Small intestine (tissue), 16 donors: ENCODE measurements at places on chromosomes 12 and 14.
A peak's percentile ranks its signal among the peaks of the same experiment; 100 is the strongest.

- H3K27ac ChIP-seq, result peak overlapping the region; percentile 100
- DNase-seq, result peak; percentile 59
- peaks cover 13% of the 10 kb centered on the region for H3K4me1 ChIP-seq
Observed at GRCh38 chr14:77026166-77026929, 2.2 kb downstream of the IRF2BPL start.

DNA sequence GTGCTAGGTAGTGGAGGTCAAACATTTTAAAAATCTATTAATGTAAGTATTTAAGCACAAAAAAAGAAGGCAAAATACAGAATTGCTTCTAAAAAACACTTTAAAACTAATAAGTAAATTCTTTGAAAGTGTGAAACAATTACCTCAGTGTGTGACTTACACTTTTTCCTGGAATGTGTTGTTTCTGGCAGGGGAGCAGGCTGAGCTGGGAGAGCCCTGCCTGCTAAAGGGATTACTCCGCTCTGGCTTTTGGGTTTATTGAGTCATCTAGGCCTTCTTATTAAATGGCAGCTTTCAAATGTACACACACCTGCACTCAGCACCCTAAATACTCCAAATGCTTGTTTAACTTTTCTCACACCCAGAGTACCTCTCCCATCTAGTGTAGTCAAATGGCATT lies 279.8 kb downstream of the AKAP6 start:
- no peaks in the 10 kb centered on the region for H3K27me3 ChIP-seq
- no peak overlapping the region for H3K27ac ChIP-seq
- no peaks in the 10 kb centered on the region for H3K4me1 ChIP-seq
- no peaks in the 10 kb centered on the region for H3K36me3 ChIP-seq
- no peak for DNase-seq

GRCh38 chr12:52836042-52836466 lies 1.9 kb upstream of the KRT79 start:
- H3K27me3 ChIP-seq, result no peaks in the 10 kb centered on the region
- no peaks in the 10 kb centered on the region for H3K4me1 ChIP-seq
- no peak for DNase-seq
- no peaks in the 10 kb centered on the region for H3K36me3 ChIP-seq
- H3K27ac ChIP-seq, result no peak overlapping the region
- H3K4me3 ChIP-seq, result no peak overlapping the region

GRCh38 chr12:11663130-11663529 lies 13.7 kb downstream of the ETV6 start:
- H3K4me3 ChIP-seq, result no peak overlapping the region
- H3K4me1 ChIP-seq, result no peaks in the 10 kb centered on the region
- H3K36me3 ChIP-seq, result no peaks in the 10 kb centered on the region
- DNase-seq, result no peak

DNA sequence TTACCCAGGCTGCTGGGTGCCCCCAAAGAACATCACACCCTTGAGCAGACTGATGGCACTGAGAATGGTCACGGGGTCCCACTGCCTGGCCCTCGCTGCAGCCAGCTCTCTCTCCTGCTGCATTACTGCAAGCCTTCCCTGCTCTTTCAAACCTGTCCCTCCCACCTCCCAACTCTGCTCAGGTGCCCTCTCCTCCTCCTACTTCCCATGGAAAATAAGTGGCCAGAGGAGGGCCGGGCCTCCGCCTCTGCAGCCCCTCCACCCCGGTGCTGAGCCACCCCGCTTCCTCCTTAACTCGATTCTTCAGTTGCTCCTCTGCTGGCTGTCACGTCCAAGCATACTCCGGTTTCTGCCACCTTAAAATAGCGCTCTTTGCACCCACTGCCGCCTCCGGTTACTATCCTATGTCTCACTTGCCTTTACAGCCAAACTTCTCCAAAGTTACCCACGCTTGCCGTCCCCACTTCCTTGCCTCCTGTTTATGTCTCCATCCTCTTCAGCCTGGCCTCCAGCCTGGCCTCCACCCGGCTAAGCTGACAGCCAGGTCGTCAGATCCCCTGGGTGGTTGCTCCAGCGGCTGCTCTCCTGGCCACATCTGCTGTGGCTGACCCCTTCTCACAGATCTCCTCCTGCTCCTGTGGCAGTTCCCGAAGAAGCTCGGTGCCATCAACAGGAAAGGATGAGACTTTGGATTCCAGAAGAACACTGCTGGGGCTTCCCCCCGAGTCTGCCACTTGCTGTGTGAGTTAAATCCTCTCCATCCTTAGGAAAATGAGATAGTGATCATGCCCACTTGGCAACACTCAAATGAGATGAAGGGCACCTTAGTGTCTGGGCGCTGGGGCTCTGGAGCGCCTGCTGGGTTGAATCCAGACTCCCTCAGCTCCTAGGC lies 7.7 kb downstream of the SMIM41 start:
- no peaks in the 10 kb centered on the region for H3K27me3 ChIP-seq
- H3K36me3 ChIP-seq, result no peaks in the 10 kb centered on the region
- H3K27ac ChIP-seq, result no peak overlapping the region
- H3K4me1 ChIP-seq, result no peaks in the 10 kb centered on the region

DNA sequence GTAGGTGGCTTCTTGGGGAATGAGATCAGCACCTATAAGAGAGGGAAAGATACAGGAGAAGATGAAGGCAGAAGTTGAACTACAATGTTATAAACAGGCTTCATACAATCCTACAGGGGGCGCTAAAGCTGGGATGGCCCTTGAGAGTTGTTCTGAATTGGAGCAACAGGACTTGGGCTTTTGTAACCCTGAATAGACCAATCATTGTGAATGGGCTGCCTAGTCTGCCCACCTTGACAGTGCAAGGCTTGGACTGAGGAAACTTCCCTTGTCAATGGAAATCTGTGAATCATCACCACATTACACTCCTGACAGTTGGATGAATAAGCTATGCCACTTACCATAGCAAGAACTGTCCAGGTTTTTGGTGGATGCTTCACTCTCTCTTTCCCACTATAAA lies 306.1 kb downstream of the KCNC2 start:
- no peaks in the 10 kb centered on the region for H3K27me3 ChIP-seq
- H3K4me1 ChIP-seq, result no peaks in the 10 kb centered on the region
- H3K4me3 ChIP-seq, result no peak overlapping the region
- H3K36me3 ChIP-seq, result no peaks in the 10 kb centered on the region
- H3K27ac ChIP-seq, result no peak overlapping the region

DNA sequence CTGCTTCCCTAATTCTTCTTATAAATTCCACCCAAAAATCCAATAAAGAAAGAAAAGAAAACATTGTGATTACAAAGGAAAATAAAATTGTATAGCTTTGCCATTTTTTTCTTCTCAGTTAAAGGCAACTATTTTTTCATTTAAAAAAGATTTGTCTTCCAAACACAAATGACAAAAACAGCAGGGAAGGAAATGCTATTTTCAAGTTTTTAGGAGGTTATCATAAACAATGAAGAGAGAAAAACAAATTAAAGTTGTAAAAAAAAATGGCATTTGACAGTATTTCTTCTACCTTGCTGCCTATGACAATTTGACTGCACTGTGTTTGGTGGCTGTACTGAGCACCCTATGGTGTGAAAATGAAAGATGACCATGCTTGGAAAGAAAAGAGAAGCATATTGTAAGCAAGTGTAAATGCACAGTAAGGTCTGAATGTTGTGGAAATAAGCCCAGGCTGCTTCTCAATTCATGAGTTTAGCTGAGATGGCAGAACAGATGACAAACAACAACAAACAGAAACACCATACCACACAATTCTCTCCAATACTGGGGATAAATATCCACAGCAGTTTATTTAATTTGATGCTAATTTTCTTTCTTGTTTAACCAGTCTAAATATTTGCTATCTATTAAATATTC lies 109.8 kb downstream of the PRKD1 start:
- no peak overlapping the region for H3K27ac ChIP-seq
- no peaks in the 10 kb centered on the region for H3K36me3 ChIP-seq

DNA sequence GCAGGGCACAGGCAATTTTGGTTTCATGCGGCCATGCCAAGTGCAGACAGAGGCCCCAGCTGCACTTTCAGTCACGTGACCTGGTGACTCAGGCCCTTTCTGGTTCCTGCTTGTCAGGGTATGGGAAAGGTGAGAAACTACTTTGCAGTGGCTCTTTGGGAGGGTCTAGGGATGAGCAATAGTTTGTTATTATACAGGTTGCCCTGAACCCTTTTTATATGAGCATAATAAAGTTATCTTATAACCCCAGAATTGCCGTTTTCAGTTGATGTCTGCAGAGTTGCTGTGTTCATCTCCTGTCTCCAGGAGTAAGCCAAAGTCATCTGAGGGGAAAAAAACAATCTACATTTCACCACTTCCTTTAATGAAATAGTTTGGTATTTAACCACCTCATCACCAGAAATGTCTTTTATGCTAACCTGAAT lies 30.9 kb upstream of the EMP1 start:
- no peaks in the 10 kb centered on the region for H3K36me3 ChIP-seq
- no peak overlapping the region for H3K27ac ChIP-seq
- no peaks in the 10 kb centered on the region for H3K4me1 ChIP-seq
- DNase-seq, result peak; percentile 77

DNA sequence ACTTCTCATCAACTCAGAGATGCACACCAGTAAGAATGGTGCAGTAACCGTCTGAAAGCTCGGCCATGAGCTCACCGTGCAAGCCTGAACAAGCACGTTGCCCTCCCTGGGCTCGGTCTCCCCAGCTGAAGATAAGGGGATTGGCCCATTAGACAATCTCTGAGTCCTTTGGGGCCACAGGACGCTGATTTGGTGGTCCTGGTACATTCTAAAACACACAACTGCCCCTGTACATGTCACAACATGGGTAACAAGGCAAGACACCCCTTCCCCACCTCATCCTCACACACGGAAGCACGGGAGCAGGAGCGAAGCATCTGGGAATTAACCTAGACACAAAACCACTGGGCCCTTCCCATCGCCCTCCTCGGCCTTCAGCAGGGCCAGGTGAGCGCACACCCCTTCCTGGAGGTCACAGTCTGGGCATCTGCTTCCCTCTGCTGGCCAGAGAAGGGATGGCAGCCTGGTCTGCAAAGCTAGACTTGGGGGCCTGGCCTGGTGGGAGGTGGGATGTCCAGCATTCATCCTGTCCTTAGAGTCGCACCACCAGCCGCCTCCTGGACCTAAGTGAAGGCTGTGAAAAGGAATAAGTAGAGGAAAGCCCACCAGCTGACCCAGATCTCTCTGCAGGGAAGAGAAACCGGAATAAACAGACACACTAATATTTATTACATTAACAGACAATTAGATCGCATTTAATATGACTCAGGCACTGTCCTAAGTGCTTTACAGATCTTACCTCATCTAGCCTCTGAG lies 18.9 kb upstream of the SMUG1 start:
- H3K36me3 ChIP-seq, result no peaks in the 10 kb centered on the region
- H3K27ac ChIP-seq, result no peak overlapping the region
- no peaks in the 10 kb centered on the region for H3K4me1 ChIP-seq
- no peak overlapping the region for H3K4me3 ChIP-seq

GRCh38 chr12:54472494-54473262 lies 724 bp downstream of the GTSF1 start:
- DNase-seq, result no peak
- no peaks in the 10 kb centered on the region for H3K27me3 ChIP-seq
- no peaks in the 10 kb centered on the region for H3K4me1 ChIP-seq
- H3K4me3 ChIP-seq, result no peak overlapping the region
- H3K36me3 ChIP-seq, result no peaks in the 10 kb centered on the region

DNA sequence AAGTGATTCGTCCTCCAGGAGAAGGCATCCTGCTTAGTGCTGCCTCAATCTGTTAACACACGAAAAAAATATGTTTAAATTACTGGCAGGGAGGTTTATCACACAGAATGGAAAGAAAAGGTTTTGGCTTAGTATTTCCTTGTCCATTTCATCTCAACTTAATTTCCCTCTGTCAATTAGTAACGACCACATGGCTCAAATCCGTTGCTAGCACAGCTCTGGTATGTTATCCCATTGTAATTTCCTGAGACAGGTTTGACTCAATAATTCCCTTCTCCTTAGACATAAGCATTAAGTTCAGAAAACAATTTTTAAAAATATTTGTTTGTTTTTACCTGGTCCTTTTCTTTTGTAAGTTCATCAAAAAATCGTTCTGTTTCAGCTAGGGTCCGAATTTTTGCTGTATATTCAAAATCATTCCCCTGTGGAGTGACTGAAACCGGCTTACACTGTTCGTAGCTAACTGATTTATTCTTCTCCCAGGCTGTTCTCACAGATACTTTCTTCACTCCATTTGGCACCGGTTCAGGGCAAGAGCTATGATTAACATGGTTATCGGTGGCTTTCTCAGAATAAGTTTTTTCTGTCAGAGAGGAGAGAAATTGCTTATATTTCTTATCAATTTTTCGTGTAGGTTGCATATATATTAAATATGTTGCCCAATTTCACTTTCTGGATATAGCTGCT lies 10.1 kb upstream of the PITPNM2 start:
- no peak overlapping the region for H3K4me3 ChIP-seq
- H3K36me3 ChIP-seq, result peaks cover 3% of the 10 kb centered on the region
- no peak overlapping the region for H3K27ac ChIP-seq
- no peak for DNase-seq

- H3K27me3 ChIP-seq, result no peaks in the 10 kb centered on the region
- no peak for DNase-seq
- no peaks in the 10 kb centered on the region for H3K36me3 ChIP-seq
- no peak overlapping the region for H3K27ac ChIP-seq
- H3K4me1 ChIP-seq, result peaks cover under 1% of the 10 kb centered on the region
Observed at GRCh38 chr14:65465584-65465983, 53.1 kb downstream of the FUT8 start.

- H3K4me3 ChIP-seq, result no peak overlapping the region
- H3K27ac ChIP-seq, result no peak overlapping the region
- peaks cover 2% of the 10 kb centered on the region for H3K4me1 ChIP-seq
- no peaks in the 10 kb centered on the region for H3K36me3 ChIP-seq
Observed at GRCh38 chr12:53213348-53213747, 6.3 kb upstream of the ITGB7 start.

GRCh38 chr12:105805730-105806399 lies 332.9 kb downstream of the NUAK1 start:
- no peaks in the 10 kb centered on the region for H3K36me3 ChIP-seq
- H3K4me3 ChIP-seq, result no peak overlapping the region
- no peak for DNase-seq
- no peak overlapping the region for H3K27ac ChIP-seq
- H3K4me1 ChIP-seq, result peaks cover 7% of the 10 kb centered on the region
